ENCODE measurements at places on chromosomes 12 and 14.

GRCh38 chr14:21038441-21039422 lies 3.4 kb upstream of the RNASE7 start:
- DNase-seq, result peak; percentile 92

DNA sequence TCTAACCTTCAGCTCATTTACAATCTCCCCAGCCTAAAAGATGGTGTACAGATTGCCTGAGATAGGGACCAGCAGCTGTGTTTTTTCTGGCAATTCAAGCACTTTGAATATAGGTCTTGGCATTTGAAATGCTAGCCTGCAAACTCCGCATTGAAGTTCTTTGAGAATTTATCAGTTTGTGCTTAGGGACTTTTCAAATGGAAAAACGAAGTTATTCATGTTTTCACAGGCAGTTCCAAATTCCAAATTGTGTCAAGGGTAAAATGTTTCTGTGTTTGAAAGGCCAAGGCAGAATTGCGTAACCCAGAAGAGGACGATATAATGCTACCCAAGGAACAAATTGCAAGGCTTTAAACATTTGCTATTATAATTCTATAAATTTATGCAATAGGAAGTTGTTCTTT lies 168.9 kb upstream of the RASSF8 start:
- DNase-seq, result no peak

DNA sequence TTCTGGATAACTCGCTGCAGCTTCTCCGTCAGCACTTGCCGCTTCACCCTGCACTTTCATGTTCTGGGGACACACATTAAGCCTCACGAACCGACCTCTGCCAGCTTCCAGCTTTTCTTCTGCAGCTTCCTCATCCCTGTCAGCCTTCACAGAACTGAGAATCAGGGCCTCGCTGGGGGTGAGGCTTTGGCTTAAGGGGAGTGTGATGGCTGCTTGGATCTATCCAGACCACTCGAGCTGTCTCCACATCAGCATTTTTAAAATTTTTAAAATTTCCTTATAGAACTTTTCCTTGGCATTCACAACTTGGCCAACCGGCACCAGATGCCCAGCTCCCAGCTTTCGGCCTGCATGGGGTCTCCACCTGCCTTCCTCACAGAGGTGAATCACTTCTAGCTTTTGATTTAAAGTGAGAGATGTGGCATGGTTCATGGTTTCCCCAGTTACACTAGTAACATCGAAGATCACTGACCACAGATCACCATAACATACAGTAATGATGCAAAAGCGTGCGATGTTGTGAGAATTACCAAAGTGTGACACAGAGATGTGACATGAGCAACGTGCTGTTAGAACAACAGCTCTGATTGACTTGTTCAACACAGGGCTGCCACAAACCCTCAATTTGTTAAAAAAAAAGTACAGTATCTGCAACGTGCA lies 139.1 kb upstream of the C14orf180 start:
- peak; percentile 2 for DNase-seq

GRCh38 chr14:39175445-39176262 lies 600 bp downstream of the PNN start:
- DNase-seq, result no peak

DNA sequence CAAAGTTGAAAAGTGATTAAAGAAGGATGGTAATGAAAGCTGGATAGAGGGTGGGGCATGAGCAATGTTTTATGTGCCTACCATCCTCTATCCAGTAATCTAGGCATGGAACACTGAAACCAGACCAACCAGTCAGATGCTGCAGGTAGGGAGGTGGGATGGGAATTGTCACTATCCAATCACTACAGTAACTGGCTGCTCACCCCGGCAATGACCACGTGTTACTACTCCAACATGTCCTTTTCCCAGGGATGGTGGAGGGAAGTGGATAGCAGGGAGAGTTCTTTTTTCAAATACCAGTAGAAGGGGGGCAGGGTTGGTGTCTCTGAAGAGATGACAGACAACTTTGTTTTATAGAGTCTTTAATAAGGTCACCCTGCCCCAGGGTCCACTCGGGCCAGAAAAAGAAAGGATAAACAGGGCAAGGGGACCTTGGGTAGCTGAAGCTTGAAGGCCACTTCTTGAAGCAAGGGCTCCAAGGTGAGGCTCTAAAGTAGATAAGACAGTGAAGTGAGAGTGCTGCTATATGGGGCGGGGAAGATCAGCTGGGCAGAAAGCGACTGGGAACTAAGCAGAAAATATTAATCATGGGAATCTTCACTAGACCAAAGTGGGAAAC lies 14.7 kb upstream of the CDH24 start:
- peak; percentile 28 for DNase-seq

DNA sequence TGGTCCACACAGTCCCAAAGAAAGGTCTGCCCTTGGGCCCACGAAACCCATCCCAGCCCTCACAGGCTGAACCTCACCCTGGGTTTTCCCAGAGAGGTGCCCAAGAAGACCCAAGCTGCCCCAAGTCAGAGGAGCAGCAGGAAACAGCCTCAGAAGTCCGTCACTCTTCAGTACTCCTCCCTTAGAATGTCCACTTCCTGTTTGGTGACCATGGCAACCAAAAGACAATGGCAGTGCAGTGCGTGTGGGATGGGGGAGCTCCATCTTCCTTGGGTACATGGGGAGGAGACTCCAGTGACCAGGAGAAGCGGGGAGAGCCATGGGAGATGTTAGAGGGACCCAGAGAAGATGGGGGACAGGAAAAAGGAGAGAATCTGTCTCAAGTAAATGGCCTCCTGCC lies 11.3 kb downstream of the SELPLG start:
- no peak for DNase-seq

GRCh38 chr12:77488041-77488620 lies 342.6 kb upstream of the NAV3 start:
- DNase-seq, result no peak

- no peak for DNase-seq
Measured at GRCh38 chr14:64708148-64709004, 4.2 kb downstream of the PLEKHG3 start.

- no peak for DNase-seq
Measured at GRCh38 chr12:89122852-89123251, 229.4 kb downstream of the DUSP6 start.

GRCh38 chr12:18467620-18468245 lies 206.4 kb downstream of the PIK3C2G start:
- no peak for DNase-seq

- DNase-seq, result no peak
Measured at GRCh38 chr12:66320996-66321395, 18.7 kb downstream of the HELB start.

- no peak for DNase-seq
Measured at GRCh38 chr12:51419425-51420193, 5.0 kb upstream of the SLC4A8 start.

- DNase-seq, result no peak
Measured at GRCh38 chr12:77062846-77063461, 2.4 kb downstream of the E2F7 start.

DNA sequence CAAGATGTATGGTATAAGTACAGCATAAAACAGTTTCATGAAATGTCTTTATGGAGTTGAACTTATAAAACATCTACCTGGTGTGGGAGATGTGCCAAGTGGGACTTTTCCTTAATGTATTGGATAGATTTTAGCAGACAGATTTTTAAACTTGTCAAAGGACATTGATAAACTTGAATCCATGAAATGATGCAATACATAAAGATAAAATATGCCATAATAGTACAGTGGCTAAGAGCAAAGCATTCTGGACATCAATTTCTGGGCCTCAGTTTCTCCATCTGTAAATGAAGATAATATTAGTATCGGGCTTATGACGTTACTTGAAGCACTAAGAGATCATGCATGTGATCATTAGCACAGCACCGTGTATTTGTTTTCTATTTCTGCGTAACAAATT lies 45.4 kb downstream of the NKX2-1 start:
- DNase-seq, result no peak

GRCh38 chr12:58288190-58288589 lies 346.8 kb downstream of the ATP23 start:
- DNase-seq, result no peak
